ENCODE measurements at places on chromosomes 11 and 22.

GRCh38 chr11:8605971-8606563, 12.0 kb upstream of the STK33 start:
- no peak for DNase-seq

DNA sequence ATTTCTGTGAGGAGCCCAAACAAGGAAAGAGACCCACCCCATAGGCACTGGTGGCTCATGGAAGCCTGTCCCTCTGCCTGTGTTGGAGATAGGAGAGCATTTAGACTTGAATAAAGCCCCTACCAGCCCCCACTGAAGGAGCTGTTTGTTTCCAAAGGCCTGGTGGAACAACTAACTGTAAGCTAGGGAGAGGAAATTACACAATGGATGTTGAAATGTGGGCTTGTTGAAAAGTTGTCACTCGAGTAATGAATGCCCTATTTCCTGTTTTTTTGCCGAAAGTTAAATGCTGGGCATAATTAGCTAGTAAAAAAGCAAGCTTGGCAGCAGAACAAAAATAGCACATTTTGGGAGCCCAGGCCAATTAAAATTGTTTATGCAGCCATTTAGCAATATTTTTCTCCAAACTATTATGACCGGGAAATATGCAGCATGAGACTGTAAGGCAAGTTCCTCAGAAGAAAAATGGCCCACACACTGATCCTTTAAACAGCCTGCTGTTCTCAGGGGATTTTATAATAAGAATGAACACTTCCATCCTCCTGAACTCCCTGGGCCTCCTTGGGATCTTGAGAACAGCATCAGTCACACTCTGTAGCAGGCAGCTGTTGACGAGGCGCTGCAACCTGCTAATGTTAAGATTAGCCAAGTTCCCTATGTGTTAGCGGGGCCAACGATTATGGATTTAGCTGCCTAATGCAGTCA, 38.6 kb upstream of the LMO2 start:
- no peak for DNase-seq

DNA sequence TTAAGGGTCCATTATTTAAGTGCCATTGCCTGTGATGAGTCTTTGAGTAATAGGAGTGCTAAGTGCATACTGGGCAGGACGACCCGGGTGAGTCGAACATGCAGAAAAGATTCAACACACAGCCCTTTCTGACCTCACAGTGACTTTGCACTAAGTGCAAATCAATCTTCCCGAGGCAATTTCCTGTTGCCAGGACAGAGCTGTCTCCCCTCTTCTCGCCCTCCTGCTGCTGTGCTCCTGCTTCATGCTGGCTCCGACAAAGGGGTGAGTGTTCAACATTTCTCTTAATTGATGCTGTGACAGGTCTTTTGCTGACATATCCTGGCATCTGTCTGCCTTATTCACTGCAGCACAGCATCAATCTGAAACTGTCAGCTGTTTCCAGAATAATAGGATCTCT, 42.0 kb downstream of the MCHR1 start:
- no peak for DNase-seq

- DNase-seq, result no peak
These were observed 18.4 kb downstream of the TECTA start for GRCh38 chr11:121119440-121119839.

- DNase-seq, result no peak
These were observed 933.5 kb downstream of the BRD1 start for GRCh38 chr22:48894064-48894671.

DNA sequence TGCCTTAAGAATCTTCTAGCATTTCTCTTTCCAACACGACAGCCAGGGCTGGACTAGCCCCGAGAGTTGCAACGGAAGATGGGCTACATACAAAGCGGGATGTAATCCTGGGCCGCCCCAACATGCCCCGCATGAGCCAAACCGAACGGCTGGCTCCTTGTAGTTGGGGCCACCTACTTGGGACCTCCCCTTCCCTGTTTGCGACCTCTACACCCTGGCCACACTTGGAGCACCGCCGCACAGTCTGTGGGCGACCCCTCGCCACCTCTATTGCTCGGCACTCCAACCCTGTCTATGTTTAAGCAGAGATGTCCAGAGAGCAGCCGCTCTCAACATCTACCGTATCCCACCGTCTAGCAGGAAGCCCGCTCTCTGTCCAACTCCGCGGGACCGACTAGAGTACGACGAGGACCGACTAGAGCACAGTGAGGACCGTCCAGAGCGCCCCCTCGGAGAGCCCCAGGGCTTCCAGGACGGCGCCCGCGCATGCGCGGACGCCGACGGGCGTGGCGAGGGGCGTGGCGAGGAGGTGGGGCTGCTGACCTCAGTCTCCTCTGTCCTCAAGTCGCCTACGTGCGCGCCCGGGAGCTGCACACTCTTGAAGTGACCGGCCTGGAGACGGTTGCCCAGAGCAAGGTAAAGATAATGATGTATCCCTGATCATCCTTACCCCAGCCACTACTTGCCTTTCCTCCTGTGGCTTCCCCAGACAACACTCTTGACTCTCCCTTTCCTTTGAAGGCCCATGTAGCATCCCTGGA, 32.3 kb downstream of the NEAT1 start:
- DNase-seq, result peak; percentile 58

- DNase-seq, result no peak
These were observed 23.5 kb upstream of the L3MBTL2 start for GRCh38 chr22:41181349-41182241.

DNA sequence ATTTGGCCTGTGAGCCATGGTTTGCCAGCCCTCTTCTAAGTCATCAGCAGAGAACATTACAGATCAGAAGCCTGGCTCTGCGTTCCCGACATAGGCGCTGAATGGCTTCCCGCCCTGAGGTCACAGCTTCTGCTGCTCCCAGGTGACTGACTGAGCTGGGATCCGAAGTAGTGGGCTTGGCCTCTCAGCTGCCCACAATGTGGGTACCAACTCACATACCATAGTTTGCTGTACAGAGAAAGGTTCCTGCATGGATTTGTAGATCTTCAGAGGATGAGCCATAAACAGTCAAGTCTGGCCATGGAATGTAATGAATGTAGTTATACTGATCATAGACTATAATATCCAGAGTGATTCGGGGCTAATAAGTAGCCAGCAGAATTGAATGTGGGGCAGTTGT, 42.6 kb downstream of the TEAD1 start:
- no peak for DNase-seq

GRCh38 chr22:23231471-23232093, 51.3 kb downstream of the BCR start:
- DNase-seq, result no peak

DNA sequence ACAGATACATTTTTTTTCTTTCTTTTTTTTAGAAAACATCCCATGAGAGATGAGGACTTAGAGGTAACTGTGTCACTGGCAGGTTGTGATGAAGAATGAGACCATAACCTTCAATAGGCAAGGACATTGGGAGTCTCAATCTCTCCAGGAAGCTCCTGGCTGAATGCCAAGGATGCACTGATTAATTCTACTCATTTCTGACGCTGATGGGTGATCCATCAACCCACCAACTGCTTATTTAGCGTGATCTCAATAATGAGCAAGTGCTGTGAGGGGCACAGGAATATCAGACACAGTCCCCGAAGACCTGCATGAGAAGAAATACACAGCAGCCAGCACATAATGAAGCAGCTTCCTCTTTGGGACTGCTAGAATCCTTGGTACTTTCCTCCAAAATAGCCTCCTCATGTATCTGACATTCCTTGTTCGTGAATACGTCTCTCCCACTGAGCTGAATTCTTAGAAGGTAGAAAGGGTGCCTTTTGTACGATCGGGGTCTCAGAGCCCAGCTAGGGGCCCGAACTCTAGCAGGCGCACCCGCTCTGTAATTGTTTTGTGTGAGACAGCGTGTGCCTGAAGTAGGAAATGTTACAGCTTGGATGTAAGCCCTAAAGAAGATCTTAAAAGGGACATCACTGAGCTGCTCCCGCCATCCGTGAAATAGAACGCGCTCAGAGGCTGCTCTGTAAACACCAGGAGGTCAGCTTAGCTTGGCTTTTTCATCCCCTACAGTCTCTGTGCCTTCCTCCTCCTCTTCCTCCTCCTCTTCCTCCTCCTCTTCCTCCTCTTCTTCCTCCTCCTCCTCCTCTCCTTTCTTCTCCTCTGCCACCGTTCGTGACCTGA, 7.2 kb downstream of the CLMP start:
- no peak for DNase-seq

GRCh38 chr22:23130697-23131096, 11.1 kb downstream of the RSPH14 start:
- no peak for DNase-seq

DNA sequence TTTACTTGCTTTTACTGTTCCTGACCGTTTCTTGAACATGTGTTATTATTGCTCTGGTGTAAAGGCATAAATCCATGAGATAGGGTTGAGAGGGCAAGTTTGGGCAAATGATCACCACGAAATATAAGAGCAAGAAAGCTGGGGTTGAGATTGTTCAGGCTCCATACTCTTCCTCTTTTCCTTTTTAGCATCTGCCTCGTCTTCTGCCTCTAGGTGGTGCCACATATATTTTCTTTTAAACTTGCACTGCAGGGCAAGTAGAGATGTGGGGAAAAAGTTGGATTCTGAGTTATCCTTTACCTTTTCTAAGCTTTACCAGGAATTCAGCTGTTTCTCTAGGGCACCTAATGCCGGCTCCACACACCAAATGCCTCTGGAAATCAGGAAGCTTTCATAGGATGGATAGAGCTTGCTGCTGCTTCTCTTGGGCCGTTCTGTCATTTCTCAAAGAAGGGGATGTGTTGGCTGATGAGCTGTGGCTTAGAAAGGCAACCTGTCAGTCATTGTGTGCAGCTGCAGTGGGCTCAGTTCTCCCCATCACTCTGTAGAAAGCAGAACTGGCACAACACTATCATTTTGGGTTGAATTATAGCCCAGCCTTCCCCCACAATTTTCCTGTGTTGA, 98.2 kb downstream of the LDLRAD3 start:
- DNase-seq, result no peak

GRCh38 chr22:23385678-23386631, 194.1 kb downstream of the IGLL1 start:
- DNase-seq, result peak; percentile 86

DNA sequence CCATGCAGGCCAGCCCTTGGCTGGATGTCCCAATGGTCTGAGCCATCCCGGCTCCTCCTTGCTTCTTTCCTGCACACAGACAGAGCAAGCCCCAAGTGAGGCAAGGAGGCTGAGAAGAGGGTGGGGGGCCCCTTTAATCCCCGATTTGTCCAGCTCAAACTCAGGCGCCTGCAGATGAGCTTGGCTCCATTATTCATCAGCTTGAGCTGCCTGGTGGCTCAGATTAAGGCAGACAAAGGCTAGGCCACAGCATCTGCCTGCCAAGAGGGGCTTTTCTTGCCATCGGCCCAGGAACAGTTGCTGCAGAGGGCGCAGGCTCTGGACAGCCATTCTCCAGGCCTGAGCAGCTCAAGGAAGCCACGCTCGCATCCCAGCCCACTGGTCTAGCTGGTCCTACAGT, 35.4 kb downstream of the LMO1 start:
- DNase-seq, result no peak

GRCh38 chr11:94036096-94036495, 14.9 kb downstream of the HEPHL1 start:
- no peak for DNase-seq

DNA sequence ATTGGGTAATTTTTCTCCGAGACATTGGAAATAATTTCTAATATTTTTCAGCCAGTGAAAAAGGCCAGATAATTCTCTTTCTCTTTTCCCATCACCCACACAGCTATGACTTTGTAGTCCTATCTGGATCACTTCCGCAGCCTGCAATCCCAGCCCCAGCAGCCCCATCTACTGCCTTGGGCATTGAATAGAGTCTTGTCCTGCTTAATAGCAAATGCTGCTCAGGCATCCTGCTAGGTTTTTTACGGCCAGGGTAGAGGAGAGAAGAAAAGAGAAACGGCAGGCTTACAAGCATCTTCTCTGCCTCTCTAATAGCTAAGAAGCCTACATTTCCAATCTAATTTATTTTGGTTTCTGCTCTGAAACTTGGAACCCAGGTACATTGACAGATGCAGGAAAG, 154.3 kb upstream of the B3GAT1 start:
- DNase-seq, result no peak

DNA sequence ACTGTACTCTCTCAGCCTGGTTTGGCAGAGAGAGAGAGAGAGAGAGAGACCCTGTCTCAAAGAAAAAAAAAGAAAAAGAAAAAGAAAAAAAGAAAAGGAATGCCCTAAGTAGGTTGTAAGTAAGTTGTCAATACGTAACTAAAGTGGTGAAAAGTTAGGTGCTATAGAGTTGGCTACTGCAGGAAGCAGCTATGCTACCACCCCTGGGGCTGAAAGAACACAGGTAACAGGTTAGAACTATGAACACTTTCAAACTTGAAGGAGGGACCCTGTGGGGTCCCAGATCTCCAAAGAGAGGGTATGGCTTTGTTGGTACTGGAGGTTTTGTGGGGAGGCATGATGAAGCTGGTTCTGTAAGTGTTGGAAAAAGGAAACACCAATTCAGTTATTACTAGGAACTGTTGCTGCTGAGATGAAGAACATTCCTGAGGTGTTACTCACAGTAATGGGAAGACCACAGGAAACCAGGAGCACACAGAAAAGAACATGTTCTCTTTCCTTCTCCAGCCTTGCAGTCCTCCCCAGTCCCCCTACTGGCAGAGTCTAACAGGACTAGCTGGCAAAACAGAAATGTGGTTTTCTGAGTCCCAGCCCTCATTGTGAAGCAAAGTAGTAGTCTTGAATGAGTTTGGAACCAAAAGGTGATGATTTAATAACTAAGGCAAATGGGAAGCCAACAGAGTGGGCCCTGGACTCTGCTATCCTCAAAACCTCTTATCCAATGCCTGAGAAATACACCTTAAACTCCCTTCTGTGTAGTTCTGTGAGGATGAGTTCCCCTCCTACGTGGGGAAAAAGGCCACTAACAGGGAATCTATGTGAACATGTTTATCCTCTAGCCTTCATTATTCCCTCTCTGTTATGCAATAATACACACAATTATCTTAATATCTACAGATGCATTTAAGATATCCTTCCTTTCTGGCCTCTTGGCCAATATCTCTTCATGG, 427.0 kb upstream of the DDI1 start:
- no peak for DNase-seq

DNA sequence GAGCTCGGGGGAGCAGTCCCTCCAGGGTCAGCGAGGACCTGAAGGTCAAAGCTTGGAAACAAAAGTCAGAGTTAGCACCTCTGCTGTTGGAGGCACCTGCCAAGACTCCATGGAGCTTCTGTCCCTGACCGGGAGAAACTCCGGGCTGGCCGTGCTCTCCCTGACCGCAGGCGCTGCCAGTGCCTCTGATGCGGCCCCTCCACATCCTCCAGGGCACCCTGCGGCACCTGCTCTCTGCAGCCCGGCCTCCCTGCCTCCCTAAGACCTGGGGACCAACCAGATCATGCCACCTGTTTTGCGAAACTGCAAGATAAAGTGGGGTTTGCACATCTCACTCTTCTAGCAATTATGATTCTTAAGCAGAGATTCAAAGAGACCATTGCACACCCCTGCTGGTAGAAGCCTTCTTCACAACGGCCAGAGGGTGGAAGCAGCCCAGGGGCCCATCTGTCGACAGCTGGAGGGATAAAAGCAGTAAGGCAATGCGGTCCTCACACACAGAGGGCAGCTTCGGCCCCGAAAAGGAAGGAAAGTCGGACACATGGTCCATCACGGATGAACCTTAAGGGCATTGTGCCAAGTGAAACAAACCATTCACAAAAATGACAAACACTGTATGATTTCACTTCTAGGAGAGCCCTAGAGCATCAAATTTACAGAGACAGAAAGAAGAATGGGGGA, 477.1 kb downstream of the BRD1 start:
- no peak for DNase-seq

GRCh38 chr11:14635546-14635945, 8.1 kb upstream of the PDE3B start:
- DNase-seq, result no peak

GRCh38 chr11:15228331-15228849, 113.7 kb downstream of the INSC start:
- no peak for DNase-seq

GRCh38 chr11:37456746-37457145, 858.7 kb upstream of the RAG2 start:
- DNase-seq, result no peak
